ENCODE measurements at places on chromosomes 12 and 14. TPM values are rescaled to one million over a fixed set of nuclear protein-coding genes. Genes with fewer than 3 reads are reported as not detected.
A peak's percentile ranks its signal among the peaks of the same experiment; 100 is the strongest.

DNA sequence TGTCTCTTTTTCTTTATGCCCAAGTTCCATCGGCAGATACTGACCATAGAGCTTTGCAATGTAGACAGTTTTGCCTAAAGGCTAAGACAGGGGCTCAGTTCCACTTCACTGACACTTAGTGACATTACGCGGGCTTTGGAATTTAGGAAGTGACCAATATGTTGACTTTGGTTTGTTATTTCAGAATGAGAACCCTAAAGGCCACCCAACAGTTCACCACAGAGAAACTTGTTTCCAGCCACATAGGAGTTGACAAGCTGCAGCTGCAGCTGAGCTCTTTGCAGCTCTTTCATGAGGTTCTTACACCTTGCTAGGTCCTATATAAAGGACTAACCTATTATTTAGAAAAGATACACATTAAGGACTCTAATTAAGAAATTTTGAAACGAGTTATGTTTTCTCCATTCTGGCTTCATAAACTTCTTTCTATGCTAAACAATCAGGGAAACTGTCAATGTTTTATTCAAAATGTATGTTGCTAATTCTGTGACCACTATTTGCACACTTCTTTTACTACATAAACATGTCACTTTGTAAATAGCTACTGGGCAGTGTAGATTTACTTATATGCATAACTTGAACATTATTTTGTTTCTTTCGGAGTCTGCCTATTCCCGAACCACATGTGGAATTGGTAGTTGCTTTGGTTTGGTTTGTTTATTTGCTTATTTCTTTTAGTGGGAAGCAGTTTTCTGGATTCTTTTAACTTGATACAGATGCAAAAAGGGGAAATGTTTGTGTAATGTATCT, 18.5 kb upstream of the KLRD1 start:
- no peak for DNase-seq

Gene SAMD15
- 0.42 TPM for total RNA-seq

Gene PTGDR
- total RNA-seq: 2.9 TPM

- DNase-seq: no peak
These were observed 82.6 kb downstream of the NTF3 start for GRCh38 chr12:5514545-5514944.

DNA sequence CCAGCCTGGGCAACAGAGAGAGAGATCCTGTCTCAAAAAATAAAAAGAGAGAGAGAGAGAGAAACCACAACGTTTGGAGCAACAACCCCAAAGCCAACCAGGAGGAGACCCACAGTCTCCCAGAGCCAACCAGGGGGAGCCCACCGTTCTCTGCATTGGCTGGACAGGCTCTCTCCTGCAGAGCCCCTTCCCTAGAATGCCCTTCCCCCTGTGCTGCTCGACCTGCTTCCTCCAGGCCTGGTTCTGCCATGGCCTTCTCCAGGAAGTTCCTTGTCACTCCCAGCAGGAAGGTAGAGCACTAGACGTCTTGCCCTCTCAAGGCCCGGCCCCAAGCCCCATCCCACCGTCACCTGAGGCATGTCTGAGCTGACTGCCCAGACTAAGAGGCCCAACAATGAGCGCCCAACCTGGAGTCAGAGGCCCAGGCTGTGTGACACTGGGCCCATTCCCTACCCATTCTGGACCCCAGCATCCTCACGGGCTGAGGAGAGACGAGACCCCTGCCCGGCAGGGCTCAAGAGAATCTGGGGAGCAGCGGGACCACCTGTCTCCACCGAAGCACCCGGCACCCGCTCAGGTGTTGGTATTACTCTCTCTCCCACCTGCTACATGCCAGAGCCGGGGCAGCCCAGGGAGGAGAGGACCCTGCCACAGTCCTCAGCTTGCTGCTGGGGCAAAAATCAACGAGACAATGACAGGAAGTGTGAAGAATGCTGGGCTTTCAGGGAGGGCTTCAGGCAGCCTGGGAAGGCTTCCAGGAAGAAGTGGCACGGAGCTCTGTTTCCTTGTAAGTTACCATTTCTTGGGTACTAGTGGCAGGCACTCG, 61.2 kb downstream of the DIO3 start:
- no peak for DNase-seq

GRCh38 chr14:59634617-59635016, 58.0 kb upstream of the CCDC175 start:
- DNase-seq: no peak

DNA sequence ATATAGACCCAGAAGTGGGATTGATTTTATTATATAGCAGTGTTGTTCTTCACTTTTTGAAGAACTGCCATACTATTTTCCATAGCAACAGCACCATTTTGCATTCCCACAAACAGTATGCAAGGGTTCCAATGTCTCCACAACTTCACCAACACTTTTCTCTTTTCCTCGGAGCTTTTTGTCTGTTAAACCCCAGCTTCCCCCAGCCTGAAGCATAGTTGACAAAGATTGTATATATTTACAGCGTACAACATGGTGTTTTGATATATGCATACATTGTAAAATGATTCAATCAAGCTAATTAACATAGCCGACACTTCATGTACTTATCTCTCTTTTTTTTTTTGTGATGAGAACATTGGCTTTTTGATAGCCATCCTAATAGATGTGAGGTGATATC, 357.1 kb downstream of the APAF1 start:
- no peak for DNase-seq

DNA sequence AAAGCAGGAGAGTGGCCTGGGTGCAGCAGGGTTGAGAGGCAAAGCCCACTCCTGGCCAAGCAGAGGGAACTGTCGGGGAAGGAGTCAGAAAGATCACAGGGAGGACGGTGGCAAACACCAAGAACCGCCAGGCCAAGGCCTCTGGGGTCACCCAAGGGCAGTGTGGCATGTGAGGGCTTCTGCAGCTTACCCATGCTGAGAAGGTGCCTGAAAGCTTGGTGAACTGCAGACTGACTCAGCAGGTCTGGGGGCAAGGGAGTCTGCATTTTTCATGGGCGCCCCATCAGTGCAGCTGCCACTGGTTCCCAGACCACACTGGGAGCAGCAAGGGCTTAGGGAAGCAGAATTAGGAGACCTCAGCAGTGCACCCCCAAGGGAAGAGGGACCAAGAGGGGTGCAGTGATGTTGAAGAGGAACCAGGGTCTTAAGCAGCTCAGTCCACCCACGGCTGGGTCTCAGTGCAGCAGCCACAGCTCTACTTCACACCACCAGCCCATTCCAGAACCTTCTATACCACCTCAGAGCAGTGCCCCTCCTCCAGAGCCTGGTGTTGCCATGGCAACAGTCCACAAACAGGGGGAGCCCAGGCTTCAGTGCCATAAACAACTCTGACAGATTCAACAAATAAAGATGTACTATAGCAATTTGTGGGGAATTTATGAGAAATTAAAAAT, 59.4 kb downstream of the ITPK1 start:
- DNase-seq: no peak

GRCh38 chr14:59240356-59240755, 51.9 kb downstream of the DAAM1 start:
- no peak for DNase-seq

DNA sequence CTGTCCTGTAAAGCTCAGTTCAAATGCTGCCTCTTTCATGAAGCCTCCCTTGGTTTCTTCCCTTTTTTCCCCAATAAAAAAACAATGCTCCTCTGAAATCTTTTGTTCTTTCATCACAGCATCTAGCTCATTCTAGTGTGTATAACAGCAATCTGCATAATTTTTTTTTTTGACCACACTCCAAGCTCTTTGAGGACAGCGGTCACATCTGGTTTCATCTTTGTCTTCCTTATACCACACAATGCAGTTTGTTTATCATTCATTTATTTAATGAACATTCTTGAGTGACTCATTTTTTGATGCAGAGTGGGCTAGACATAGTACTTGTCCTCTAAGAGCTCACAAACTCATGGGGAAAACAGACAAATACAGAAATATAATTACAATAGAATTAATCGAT, 7.3 kb downstream of the GNG2 start:
- DNase-seq: no peak

- peak; percentile 21 for DNase-seq
These were observed 6.0 kb downstream of the PLA2G1B start for GRCh38 chr12:120321382-120322202.

DNA sequence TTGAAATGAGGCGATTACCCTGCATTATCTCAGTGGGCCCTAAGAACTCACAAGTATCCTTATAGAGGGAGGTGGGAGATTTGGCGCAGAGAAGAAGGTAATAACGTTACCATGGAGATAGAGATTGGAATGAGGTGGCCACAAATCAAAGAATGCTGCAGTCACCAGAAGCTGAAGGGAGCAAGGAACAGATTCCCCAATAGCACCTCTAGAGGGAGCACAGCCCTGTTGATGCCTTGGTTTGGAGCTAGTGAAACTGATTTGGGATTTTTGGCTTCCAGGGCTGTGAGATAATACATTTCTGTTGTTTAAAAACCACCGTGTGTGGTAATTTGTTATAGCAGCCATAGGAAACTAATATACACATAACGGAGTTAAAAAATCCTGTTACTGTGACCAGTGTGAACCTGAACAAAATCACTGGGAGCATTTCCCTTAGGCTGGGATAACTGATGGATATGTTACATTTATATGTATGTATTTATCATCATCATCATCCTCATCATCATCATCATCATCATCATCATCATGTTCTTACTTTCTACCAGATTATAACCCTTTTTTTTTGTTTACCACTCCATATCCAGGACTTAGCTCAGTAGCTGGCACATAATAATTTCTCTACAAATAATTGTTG, 100.3 kb downstream of the LIN7A start:
- DNase-seq: no peak

- DNase-seq: no peak
These were observed 36.5 kb upstream of the TDRD9 start for GRCh38 chr14:103891667-103892215.

DNA sequence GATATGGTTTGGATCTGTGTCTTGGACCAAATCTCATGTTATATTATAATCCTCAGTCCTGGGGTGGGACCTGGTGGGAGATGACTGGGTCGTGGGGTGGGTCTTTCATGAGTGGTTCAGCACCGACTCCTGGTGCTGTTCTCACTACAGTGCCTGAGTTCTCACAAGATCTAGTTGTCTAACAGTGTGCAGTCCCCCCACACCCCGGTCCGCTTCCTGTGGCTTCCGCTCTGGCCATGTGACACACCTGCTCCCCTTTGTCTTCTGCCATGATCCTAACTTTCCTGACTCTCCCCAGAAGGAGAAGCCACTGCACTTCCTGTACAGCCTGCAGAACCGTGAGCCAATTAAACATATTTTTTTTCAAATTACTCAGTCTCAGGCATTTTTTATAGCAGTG, 1262.2 kb downstream of the TMEM121 start:
- no peak for DNase-seq

DNA sequence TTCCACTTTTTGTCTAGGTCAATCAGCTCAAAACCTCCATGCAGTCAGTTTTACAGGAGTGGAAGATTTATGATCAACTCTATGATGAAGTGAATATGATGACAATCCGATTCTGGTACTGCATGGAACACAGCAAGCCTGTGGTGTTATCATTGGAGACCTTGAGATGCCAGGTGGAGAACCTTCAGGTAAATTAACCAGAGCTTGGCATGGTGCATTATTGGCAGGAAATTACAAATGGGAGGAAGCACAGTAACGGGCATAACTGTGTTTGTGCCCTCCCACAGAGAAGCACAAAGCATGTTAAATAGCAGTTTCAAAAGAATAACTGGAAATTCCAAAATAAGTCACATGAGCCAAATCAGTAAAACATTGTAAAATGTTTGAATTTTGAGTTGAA, 135.6 kb downstream of the ESR2 start:
- no peak for DNase-seq

GRCh38 chr12:69649529-69649928, 38.8 kb upstream of the LRRC10 start:
- DNase-seq: no peak

Gene ACOT6
- not detected for total RNA-seq

GRCh38 chr12:89081719-89082369, 270.5 kb downstream of the DUSP6 start:
- no peak for DNase-seq

Gene KRT6A
- total RNA-seq: not detected

GRCh38 chr12:38831715-38832114, 73.7 kb downstream of the CPNE8 start:
- DNase-seq: no peak

DNA sequence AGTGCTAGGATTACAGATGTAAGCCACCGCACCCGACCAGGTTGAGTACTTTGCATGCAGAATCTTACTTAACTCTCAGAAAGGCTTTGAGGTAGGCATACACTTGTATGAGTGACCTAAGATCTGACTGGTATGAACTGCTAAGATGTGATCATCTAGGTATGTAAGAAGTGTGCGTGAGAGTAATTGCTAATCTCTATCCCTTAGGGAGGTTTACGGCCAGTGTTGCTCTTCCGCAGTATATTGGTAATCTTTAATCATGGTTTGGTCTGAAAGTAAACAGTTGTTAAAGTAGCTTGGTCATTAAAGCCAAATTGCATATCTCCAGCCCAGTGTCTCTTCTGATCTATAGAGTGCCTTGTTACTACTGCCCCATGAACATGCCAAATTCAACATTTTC, 7.8 kb downstream of the UNG start:
- no peak for DNase-seq

GRCh38 chr12:50825372-50825838, 17.3 kb upstream of the TMPRSS12 start:
- DNase-seq: no peak

Gene SLC10A1
- total RNA-seq: not detected

Gene RD3L
- not detected for total RNA-seq

Gene EMP1
- 594 TPM for total RNA-seq

- DNase-seq: no peak
These were observed 11.0 kb upstream of the LALBA start for GRCh38 chr12:48580831-48581230.

- no peak for DNase-seq
These were observed 315.7 kb downstream of the PAWR start for GRCh38 chr12:79375050-79375449.

DNA sequence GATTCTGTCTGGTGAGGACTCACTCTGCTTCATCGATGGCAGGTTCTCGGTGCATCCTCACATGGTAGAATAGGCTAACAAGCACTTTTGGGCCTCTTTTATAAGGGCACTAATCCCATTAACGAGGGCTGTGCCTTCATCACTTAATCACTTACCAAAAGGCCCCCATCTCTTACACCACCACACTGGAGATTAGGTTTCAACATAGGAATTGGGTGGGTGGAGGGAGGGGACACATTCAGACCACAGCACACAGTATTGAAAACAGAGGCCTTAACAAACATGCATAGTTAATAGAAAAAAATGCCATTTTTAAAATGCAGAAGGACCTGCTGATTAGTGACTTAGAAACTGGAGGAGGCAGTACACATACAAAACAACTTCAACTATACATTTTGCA, 61.6 kb downstream of the SPPL3 start:
- DNase-seq: no peak

Gene OS9
- total RNA-seq: 252 TPM

Gene KLRC1
- total RNA-seq: 1.0 TPM

GRCh38 chr14:21100931-21101330, at the start of gene TMEM253:
TSS of gene TMEM253 (plus strand) at chr14:21101066. CDS start at chr14:21101344, 278 bp downstream.
- DNase-seq: no peak

- no peak for DNase-seq
These were observed 111.8 kb downstream of the KIF26A start for GRCh38 chr14:104250175-104250574.
